ENCODE measurements at places on chromosomes 11 and 22.

DNA sequence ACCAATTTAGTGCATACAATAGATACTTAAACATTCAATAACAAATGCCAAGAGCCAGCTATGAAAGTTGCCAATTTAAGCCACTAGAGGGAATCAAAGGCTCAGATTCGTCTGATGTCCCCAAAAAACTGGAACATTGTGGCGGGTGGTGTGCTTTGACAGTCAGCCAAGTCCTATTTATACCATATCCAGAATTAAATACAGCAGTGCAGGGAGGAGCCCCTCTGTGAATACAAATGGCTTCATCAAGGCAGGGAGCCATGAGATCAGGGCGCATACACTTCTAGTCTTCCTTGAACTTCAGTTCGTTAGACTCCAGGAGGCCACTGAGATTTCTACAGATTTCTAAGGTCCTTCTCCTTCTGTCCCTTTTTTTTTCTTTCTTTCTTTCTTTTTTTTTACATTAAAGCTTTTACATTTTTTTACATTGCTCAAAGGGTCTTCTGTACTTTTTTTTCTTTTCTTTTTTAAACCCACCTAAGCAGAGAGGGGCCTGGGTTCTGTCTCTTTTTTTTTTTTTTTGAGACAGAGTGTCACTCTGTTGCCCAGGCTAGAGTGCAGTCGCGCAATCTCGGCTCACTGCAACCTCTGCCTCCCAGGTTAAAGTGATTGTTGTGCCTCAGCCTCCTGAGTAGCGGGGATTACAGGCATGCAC, 41.5 kb upstream of the HSPA8 start:
- DNase-seq: peak; percentile 36

- no peak for DNase-seq
These were observed 48.0 kb upstream of the CADM1 start for GRCh38 chr11:115552151-115552772.

DNA sequence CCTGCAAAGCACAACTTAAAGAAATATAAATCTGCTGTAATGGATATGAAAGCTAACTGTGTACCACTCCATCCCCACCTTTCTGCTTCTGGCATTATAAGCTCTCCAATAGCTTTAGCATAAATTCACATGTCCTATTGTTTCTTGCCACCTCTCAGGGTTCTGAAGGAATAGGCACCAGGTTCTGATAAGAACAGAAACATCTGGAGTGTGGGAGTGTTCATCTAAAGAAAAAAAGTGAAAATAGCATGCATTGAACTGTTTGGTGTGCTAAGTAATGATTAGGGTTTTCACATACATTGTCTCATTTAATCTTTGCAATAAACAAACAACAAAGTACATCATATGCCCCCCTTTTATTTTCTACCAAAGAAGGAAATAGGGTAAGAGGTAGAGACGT, 72.3 kb downstream of the FAM76B start:
- DNase-seq: no peak

DNA sequence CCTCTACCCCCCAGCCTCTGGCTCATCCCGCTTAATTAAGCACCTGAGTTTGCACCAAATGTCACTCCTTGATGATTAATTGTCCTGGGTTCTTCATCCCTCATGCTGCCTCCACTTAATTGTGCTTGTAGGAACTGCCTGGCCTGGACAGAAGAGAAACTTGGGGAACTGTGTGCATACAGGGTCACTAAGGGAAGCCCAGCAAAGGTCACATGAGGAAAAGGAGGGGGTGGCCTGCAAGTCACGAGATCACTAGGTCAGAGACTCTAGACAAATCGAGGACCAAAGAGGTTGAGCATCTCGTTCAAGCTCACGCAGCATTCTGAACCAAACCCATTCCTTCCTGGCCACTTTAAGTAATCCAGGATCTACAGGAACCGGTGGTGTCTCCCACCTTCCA, 75.8 kb downstream of the PDE2A start:
- DNase-seq: no peak

GRCh38 chr11:117292616-117293015, 1.5 kb downstream of the BACE1-AS start:
- DNase-seq: no peak

DNA sequence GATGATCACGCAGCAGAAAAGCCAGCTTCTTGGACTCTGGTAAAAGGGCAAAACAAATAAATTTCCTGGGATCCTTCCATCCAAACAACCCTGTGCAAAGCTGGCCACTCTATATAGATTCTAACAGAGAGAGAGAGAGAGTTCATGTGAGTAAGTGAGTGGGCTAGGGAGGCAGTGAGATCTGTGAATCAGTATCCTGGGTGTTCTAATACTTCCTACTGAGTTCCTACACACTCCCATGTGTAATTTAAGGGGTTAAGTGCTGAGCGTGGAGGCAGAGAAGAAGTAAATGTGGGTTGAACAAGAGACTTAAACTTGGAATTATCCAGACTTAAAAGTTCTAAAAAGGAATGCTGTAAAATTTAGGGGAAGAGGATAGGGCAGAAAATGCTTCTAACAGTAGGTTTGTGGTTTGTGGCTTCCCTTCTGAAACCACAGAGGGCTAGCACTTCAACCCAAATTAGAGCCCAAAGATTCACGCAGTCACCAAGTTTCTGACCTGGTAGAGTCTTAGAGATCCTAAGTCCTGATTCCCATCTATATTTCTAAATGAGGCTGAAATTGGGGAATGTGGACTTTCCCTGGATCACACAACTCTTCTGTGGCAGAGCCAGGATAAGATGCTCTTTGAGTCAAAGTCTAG, 413.9 kb downstream of the TENM4 start:
- DNase-seq: no peak

DNA sequence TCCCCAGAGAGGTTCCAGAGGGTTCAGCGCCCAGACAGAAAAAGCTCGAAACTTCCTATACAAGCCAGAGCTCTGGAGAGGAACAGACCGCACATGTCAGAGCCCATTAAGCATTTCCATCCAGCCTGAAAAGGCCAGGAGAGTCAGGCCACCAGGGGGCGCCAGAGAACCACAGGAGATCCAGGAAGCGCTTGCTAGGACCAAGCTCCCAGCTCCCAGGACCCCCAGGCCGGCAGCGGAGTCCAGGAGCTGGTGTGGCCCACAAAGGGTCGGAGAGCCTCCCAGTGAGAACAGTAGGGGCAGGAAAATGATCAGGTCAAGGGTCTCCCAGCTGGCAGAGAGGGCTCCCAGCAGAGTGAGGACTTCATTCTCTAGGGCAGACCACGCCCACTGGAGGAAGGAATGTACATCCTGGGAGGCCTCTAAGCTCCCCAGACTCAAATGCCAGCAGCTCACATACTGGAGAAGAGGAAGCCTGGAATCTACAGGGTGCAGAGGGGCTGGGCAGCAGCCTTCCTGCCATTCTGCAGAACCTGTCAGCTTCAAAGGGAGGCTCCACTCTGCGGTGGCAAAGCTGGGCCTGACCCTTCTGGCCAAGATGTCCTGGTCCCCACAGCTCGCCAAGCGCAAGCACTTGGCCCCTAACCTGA, 2.1 kb upstream of the MEI1 start:
- peak; percentile 71 for DNase-seq

GRCh38 chr11:73314117-73314961, 6.3 kb downstream of the ARHGEF17 start:
- DNase-seq: peak; percentile 36

GRCh38 chr11:5690216-5690615, 626 bp downstream of the TRIM22 start:
- DNase-seq: peak; percentile 41

DNA sequence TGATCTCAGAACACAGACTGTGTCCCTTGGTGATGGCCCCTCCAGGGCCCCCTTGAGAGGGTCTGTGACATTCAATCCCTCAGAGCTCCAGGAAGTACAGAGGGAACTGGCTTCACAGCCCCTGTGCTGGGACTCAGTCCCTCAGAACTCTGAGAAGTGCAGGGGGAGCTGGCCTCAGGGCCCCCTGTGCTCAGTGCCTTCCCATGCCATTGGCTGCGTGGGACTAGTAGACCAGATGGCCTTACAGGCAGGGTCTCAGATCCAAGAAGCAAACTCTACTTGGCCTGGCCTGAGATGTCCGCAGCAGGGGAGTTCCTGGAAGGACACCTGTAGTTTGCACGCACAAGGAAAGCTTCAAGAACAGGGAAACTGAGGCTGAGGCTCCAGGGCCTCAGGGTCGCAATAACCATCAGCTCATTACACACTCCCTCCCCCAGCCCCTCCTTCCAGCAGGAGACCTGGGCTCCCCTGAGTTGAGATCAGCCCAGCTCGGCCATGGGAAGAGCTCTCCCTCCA, 138.4 kb downstream of the BRD1 start:
- no peak for DNase-seq

DNA sequence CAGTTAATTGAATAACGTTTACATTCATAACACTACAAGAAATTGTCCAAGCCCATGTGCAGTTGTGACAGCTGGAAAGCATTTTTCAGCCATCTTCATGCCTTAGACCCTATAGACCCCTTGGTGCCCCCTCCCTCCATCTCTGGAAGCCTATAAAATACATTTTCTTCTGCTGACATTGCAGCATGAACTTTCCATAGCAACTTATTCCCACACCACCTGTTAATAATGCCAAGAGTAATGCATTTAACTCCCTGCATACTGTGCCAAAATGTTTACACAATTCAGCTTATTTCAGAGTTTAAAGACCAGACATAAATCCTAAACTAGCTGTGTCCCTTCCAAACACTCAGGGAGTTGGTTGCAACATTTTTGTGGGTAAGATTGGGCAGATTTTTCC, 143.0 kb upstream of the ARHGAP20 start:
- no peak for DNase-seq

GRCh38 chr11:96102664-96103078, 178.8 kb upstream of the MTMR2 start:
- DNase-seq: no peak

GRCh38 chr11:36719358-36720107, 121.5 kb upstream of the RAG2 start:
- DNase-seq: no peak

- DNase-seq: no peak
These were observed 31.9 kb downstream of the RRP8 start for GRCh38 chr11:6571434-6572008.

GRCh38 chr11:128862406-128862805, 4.7 kb downstream of the KCNJ1 start:
- no peak for DNase-seq

GRCh38 chr22:37163575-37164504, 14.1 kb upstream of the IL2RB start:
- DNase-seq: no peak

DNA sequence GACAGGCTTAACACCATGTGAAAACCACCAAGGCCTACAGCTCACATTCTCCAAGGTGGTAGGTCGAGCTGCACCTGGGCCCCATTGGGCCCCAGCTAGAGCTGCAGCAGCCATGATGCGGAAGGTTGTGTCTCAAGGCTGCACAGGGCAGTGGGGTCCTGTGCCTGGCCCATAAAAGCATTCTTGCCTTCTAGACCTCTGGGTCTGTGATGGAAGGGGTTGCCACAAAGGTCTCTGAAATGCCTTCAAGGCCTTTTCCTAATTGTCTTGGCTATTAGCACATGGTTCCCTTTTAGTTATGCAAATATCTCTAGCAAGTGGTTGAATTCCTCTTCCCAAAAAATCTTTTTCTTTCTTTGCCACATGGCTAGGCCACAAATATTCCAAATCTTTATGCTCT, 52.5 kb upstream of the C11orf58 start:
- DNase-seq: no peak

GRCh38 chr22:22720724-22721261, 76.4 kb downstream of the GGTLC2 start:
- no peak for DNase-seq

DNA sequence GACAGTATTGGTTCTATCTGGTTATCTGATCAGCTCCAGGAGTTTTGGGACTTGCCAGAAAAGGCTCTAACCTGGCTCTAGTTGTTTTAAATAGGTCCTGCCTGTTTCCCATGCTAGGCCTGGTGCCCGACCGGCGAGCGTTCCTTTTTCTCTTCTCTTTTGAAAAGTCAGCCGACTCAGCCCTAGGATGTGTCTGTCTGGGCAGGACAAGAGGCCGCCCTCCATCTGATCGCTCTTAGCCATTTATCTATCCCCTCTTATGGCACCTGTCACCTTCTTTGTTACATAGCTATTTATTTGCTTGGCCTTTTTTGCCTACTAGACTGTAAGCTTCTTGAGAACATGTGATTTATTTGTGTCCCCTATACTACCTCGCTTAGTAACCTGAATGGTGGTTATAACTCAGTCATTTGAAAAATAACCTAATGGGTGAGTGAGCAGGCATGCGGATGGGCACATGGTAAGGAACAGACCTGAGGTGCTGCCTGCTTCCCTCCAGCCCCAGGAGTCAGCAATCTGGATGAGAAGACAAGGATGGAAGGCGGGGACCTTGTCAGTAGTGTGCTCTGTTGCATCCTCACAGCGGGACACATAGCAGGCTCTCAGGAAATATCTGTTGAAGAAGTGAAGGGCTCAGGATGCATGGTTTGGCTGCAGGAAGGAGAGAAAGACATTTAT, 108.4 kb downstream of the ZBTB16 start:
- no peak for DNase-seq

DNA sequence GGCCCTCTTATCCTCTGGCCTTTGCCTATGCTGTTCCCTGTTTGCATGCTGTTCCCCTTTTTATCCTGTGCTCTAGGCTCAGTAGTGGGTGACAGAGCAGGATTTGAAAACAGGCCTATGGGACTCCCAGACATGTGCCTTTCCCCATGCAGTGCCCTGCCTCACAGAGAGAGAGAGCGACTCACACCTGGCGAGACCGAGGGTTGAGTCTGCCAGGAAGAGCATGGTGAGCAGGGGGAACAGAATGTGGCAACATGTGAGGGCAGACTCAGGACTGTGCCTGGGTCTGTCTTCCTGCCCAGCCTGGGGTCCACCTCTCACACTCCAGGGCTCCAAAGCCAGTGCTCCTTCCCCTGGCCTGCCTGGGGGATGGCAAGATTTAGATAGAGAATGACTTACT, 75.0 kb downstream of the NFAM1 start:
- peak; percentile 58 for DNase-seq

GRCh38 chr22:31501738-31502137, 5.4 kb downstream of the SFI1 start:
- no peak for DNase-seq

DNA sequence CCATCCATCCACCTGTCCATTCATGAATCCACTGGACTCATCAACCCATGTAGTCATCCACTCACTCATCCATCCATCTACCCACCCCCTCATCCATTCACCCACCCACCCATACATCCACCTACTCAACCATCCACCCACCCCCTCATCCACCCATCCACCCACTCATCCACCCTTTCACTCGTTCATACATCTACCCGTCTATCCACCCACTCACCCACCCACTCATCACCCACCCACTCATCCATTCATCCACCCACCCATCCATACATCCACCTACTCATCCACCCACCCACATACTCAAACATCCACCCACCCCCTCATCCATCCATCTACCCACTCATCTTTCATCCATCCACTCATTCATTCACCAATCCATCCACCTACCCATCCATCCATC, 37.7 kb downstream of the RTL6 start:
- no peak for DNase-seq

GRCh38 chr22:28141614-28142013, 222.6 kb upstream of the PITPNB start:
- peak; percentile 25 for DNase-seq

GRCh38 chr11:72441752-72442207, 7.4 kb upstream of the CLPB start:
- no peak for DNase-seq

GRCh38 chr11:28140689-28141455, 32.7 kb downstream of the METTL15 start:
- DNase-seq: peak; percentile 77

GRCh38 chr11:35590412-35590811, 27.8 kb upstream of the FJX1 start:
- no peak for DNase-seq

Measured in foreskin keratinocyte (primary cell).